WERI-Rb-1 (cell line): ENCODE measurements at places on chromosomes 6 and 20.

DNA sequence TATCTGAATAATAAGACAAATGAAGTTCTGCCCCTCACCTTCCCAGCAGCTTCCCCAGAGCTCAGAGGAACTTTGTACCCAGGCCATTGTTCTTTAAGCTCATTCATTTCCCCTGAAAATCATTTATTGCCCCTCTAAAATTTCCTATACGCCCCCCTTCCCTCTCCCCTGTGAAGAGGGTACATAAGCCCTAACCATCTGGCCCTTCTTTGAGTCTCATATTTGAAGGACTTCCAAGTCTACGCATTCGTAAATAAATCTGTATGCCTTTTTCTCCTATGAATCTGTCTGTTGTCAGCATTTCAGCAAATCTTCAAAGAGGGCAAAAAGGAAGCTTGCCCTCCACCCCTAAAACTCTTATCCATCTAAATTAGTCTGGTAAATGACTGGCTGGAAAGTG is 73.1 kb upstream of the DST start:
- peak; percentile 67 for DNase-seq

- DNase-seq, result no peak
These were observed 10.5 kb downstream of the STMN3 start for GRCh38 chr20:63642527-63643247.

GRCh38 chr20:45833030-45833882 is at the start of gene SNX21:
SNX21 (plus strand) TSS chr20:45833799; CDS start chr20:45833920, 121 bp downstream.
- peak; percentile 82 for DNase-seq

DNA sequence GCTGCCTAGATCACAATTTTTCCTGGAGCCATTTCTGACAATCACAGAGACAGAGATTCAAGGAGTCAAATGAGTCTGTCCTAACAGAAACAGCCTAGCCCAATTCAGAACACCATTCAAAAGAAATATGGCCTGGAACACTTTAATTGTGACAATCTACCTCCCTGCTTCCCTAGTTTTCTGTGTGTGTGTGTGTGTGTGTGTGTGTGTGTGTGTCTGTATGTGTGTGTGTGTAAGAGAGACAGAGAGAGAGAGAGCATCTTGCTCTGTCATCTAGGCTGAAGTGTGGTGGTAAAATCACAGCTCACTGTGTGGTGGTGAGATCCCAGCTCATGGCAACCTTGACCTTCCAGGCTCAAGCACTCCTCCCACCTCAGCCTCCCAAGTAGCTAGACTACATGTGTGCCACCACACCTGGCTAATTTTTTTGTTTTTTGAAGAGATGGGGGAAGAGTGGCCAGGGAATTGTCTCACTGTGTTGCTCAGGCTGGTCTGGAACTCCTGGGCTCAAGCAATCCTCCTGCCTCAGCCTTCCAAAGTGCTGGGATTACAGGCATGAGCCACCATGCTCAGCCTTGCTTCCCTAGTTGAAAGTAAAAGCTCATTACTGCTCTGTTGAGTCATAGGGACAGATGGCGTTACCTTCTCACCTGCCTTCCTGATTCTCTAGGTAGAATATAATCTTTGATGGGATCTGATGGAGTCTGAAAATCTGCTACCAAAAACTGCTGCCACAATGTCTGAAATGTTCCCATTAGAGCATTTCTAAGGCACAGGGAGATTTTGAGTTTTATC is 89.6 kb upstream of the BEND6 start:
- peak; percentile 54 for DNase-seq

DNA sequence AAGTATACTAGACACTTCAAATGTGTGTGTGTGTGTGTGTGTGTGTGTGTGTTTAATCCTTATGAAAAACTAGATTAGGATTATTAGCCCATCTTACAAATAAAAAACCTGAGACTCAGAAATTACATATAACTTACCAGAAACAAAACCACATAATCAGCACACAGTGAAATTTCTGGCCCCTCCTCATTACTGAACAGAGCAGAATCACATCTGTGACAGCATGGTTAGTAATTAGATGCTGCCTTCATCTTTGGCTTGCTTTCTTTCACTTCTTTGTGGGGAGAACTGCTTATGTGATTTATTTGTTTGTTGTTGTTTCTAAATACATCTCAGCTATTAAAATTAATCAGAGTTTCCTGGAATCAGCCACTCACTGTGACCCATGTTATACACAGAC is 267.1 kb downstream of the TENT5A start:
- DNase-seq, result no peak

GRCh38 chr6:155158030-155158843 is 105.6 kb upstream of the CLDN20 start:
- no peak for DNase-seq
